ENCODE measurements at places on chromosomes 5 and 9.

DNA sequence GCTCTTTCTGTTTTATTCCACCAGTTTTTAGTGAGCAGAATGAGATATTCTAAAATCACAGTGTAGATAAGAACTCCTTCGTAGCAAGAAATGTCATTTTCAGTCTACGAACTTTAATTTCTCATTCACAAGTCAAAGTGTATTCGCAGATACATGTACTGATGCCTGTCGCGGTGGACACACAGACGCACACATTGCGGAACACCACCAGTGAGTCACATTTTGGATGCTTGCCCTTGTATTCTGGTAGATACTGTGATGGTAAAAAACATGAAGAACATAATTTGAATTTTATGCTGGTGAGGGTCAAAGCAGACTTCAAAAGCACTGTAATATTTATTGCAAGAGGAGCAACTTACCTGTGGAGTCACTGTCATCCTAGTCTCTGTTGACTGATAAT lies 4.7 kb upstream of the C9orf57 start:
- DNase-seq, result no peak

DNA sequence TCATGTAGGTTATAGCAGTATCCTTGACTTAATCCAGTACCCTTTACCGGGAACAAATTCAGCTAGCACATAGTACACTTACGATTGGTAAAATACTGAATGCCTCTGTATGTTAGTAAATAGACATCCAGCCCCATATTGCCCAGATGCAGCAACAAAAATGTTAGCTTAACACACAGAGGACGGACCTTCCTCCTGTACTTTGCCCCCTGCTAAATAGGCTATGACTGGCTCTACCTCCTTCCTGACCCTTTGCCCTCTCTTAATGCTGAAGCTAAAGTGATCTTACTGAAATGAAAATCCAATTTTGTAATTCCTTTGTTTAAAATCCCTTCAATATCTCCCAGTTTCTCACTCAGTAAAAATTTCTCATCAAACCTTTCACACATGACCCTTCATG lies 183.1 kb downstream of the PARP8 start:
- no peak for DNase-seq

DNA sequence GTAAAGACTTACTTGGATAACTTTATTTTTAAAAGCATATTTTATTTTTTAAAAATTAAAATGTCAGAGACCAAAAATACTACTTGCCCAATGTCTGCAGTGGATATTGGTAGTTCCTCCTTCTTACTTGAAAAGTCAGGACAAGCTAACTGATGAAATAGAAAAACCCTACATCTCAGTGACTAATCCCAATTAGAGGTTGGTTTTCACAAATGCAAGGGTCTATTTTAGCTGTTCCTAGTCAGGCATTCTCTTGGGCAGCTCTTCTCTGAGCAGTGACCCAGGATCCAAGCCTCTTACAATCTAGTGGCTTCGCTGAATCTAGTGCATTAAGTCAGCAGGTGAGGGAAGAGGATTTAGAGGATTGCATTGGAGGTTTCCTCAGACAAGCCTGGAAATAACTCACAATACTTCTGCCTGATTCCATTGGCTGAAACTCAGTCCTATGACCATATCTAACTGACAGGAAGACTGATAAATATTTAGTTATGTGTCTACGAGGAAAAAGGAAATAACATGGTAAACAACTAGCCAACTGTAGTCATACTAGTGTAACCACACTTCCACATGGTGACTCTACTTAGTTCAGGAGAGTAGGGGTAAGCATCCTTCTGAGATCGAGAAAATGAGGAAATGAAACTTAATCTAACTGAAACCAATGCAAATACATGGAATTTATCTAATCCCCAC lies 34.2 kb upstream of the MIER3 start:
- no peak for DNase-seq

DNA sequence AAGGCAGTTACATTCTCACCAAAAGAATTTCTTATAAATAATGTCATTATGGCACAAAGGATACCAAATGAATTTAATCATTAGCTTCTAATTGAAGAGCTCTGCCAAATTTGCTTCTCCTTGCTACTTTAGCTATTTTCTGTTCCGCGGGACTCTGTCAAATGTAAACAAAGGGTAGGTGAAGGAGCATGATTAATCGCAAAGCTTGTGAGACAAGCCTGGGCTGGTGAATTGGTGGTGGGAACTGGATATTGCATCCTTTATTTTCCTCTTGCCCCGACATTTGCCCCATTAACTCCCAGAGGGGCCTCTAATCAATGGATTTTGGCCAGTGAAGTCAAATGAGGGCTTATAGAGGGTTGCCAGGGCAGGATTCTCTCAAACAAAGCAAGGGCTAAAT lies 234.2 kb upstream of the RFX3 start:
- DNase-seq, result no peak

- DNase-seq, result peak; percentile 21
Measured at GRCh38 chr5:56269216-56269927, 36.2 kb upstream of the ANKRD55 start.

DNA sequence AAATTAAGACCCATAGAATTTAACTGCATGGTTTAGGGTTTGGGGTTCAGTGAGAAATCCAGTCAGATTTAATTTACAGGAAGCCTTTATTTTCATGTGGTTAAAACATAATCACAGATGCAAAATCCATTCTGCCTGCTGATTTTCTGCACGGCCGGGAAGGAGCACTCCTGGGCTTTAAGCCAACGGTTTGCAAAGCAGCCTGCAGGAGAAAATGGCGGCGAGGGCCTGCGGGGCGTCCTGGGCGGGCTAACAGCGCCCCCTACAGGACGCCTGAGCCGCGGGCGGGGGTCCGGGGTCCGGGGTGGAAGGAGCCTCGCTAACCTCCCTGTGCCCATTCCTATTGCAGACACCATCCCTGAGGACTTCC lies 47.6 kb downstream of the THBS4 start:
- peak; percentile 33 for DNase-seq

GRCh38 chr5:32726086-32726557 lies 15.0 kb downstream of the NPR3 start:
- no peak for DNase-seq

GRCh38 chr9:35945341-35946018 lies 12.5 kb downstream of the OR2S2 start:
- DNase-seq, result peak; percentile 45

DNA sequence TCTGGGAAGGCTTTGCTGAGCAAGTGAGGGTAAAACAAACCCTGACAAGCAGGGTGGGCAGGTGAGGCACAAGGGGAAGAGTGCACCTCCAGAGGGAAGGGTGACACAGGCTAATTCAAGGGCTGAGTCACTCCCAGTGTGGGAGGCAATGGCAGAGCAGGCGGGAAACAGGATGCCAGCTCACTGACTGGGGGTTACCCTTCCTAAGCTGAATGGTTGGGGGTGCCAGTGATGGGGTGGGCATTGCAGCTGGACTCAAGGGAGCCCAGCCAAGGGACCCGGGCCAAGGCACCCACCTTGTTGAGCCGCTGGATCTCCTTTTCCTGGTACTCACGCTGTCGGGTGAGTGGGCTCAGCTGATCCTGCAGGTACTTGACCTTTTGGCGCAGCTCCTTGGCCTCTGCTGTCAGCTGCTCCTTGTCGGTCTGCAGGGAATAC lies 18.4 kb downstream of the GPX3 start:
- no peak for DNase-seq

- DNase-seq, result no peak
Measured at GRCh38 chr5:157926977-157927376, 68.0 kb upstream of the CLINT1 start.

DNA sequence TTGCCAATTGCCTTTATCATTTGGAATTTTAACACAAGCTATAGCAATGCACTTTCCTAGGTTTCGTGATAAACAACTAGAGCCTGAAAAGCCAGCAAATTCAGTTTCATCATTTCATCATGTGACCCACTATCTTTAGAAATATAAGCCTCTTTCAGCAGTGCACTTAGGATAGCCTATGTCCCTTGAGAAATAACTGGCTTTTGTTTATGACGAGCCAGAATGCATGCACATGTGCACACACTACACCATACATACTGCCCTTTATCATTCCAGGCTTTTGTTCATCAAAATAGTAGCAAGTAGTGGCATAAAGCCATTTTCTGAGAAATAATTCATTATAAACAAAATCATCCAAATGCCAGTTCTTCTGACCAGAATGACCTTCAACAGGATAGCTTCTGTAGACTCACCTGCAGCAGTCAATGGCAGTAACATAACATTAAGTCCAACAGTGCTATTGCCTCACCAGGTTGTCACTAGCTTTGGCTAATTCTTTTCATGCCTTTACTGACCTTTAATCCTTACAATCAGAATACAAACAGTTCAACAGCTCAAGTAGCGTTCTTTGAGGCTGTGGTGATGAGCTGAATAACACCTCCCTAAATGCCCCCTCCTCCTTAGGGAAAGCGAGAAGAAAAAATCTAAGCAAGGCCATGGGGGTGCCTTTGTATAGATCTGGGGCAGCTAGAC lies 132.3 kb upstream of the SMARCA2 start:
- DNase-seq, result no peak

DNA sequence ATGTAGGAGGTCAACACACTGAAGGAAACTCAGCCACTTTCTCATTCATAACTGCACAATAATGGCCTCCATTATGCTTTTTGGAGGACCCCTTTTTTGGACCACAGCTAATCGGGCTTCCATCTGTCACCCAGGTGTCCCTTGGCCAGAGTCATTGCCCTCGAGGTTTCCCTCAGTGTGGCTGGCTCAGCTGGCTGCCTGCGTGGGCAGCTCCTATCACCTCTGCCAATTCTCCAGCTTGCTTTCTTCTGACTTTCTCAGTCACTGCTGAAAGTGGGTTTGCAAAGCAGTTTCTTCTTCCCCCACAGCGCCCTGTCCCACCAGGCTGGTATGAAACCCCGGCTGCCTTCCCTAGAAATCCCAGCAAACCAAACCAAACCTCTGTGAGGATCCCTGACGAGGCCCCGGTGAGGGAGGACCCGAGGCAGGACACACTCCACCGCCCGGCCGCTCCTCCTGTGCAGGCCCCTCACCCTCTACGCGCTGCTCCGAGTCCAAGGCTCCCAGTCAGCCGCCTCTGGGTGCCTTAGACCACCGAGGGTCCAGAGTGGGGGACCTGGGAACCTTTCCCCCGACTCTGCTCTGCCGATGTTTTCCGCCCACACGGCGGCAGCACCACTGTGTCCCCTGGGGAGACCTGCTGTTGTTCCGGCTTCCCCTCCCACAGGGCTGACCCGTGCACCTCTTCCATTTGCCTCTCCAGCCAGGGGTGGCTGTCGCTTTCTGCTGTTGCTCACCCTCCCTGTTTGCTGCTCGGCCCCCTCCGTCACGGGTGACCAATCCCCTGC lies 109.5 kb downstream of the TENT4A start:
- DNase-seq, result no peak

GRCh38 chr9:36826581-36826980 lies 207.5 kb downstream of the PAX5 start:
- DNase-seq, result no peak

GRCh38 chr9:114507726-114508125 lies 2.5 kb upstream of the WHRN start:
- peak; percentile 39 for DNase-seq

DNA sequence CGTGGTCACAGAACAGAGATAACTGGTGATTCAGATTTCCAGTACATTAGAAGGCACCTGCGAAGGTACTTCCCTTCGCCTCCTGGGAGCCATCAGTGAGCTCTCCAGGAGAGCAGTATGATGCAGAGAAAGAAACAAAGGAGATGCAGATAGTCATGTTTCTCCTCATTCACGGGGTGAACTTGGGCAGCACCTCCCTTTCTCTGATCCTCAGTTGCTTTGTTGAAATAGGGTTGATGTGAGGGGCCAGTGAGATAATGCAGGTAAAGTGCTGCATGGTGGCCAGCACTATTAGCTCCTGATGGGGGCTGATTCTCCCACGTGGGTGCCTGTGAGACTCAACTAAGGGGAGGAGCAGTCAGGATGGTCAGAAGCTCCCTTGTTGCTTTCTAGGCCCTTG lies 46.6 kb upstream of the ZNF169 start:
- no peak for DNase-seq

DNA sequence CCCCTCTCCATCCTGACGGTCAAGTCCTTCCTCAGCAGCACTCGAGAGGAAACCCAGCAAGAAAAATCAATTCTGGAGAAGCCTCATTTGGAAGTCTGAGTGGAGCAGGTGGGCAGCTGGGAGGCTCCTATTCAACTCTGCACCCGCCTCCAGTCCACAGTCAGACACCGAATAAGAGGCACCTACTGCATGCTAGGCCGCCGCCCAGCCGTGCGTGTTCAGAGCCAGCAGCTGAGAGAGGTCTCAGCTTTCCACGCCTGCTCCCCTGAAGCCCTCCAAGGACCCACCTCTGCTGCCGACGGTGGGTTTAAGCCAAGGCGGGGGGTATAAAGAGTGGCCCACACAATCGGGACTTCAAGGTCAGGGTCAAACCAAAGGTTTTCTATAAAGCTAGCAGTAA lies 41.9 kb downstream of the VAV2 start:
- DNase-seq, result no peak

DNA sequence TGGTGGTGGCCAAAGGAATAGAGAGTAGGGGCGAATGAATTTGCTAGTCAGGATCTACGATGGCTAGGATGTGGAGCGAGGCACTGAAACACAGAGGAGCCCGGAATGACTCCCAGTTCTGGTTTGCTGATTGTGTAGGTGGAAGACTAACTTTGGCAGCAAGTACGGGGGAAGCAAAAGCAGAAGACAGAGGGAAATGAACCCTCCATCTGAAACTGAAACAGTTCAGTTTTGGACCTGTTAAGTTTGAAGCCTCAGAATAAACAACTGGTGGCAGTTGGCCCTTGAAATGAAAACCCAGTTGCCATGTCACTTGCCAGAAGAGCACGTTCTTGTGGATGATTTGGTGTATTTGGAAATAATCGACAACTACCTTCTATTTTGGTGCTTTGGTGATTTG lies 15.4 kb upstream of the SMIM15 start:
- DNase-seq, result no peak

- no peak for DNase-seq
Measured at GRCh38 chr5:111996574-111996973, 239.6 kb upstream of the NREP start.

- DNase-seq, result no peak
Measured at GRCh38 chr5:60958088-60958487, 13.1 kb downstream of the NDUFAF2 start.

- DNase-seq, result no peak
Measured at GRCh38 chr9:126624912-126625311, 11.2 kb downstream of the LMX1B start.

- no peak for DNase-seq
Measured at GRCh38 chr9:16357828-16358227, 512.6 kb downstream of the BNC2 start.

DNA sequence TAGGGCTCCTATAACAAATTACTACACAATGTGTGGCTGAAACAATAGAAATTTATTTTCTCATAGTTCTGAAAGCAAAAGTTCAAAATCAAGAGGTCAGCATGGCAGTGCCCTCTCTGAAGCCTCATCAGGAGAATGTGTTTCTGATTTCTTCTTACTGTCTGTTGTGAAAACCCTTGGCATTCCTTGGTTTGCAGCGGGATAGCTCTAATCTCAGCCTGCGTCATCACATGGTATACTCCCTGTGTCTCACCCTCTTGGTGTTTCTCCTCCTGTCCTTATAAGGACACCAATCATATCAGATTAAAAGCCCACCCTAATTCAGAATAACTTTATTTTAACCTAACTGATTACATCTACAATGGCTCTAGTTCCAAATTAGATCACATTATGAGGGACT lies 87.5 kb upstream of the CDH9 start:
- DNase-seq, result no peak

- DNase-seq, result no peak
Measured at GRCh38 chr9:21555911-21556310, 73.8 kb upstream of the IFNE start.

- DNase-seq, result no peak
Measured at GRCh38 chr5:61182449-61182848, 20.2 kb upstream of the SMIM15 start.

Measured in naive B cell (primary cell).